ENCODE measurements at places on chromosomes 5 and 9.

DNA sequence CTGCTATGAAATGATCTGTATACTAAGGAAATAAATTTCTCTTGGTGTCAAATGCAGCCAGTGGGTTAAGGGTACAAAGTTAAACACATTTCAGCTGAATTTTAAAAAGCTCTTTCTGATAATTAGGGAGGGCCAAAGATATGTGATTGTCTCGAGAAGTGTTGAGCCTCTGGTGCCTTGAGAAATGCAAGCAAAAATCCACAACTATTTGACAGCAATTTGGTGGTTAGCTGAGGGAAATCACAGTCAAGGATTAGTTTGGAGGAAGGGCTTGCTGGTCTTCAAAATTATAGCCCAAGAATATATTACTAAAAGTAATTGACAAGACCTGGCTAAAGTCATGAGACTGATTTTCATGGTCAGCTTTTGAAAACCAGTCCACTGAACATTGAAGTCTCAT, 255.7 kb upstream of the PPP1R2B start:
- DNase-seq = no peak

DNA sequence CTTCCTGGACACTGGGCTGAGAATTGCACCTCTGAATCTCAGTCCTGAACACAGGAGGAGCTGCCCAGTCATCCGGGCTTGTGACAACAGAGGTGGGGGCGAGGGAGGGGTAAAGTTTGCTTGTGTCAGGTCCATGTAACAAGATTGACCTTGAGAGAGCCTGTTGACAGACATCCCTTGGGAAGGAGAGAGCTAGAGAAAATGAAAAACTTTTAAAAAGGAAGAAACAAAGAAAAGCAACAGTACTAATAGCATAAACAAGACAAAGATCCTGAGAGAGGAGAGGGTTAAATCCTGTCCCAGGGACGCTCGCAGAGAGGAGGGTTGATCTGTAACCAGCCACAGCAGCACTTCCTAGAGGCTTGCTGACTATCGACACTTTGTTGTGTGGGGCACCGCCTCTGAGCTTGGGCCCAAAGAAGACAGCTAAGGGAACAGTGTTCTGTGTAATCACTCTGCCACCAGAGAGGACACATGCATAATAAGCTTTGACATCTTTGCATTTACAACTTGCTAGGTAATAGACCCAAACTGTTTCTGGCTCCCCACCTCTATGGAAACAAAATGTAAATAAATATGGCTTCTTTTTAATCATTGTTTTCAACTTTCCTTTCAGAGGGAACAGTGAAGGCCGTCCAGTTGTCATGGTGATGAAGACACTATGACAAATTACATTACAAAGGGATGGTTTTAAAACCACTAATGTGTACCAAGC, 363.7 kb downstream of the CSNK1G3 start:
- no peak for DNase-seq

DNA sequence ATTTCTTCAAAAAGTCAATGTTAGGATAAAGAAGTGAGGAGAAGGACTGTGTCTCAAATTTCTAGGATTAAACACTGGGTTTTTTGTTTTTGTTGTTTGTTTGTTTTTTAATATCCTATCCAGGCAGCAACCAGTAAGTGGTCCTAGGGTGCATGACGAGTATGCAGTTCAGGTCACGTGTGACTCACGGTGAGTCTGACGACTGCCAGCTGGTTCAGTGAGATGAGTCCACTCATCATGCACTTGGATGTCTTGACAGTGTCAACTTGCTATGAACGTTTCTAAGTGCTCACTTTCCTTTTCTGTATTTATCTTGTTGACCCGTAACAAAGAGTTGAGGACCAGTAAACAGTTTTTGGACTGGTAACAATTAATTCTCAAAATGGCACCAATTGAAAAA, 32.7 kb downstream of the ATG10 start:
- no peak for DNase-seq

DNA sequence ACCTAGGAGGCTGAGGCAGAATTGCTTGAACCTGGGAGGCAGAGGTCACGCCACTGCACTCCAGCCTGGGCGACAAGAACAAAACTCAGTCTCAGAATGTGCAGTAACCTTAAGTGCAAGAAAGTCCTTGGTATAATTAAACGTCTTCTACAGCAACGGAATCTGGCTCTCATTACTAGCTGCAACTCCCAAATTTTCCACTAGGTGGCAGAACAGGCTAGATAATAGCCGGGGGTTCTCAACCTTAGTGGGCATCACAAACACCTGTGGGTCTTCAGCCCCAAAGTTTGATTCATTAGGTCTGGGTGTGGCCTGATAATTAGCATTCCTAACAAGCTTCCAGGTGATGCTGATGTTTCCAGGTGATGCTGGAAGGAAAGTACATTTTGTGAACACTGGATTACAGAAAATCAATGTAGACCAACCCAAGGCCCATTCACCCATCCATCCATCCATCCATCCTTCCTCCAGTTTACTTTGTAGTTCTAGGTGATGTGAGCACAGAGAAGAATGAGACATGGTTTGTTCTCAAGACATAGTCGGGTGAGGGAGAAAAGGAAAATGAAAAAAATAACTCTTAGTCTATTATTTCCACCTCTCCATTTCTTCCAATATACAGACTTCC, 37.3 kb downstream of the FBXW2 start:
- DNase-seq = peak; percentile 56

GRCh38 chr5:163624431-163624830, 119.0 kb downstream of the MAT2B start:
- no peak for DNase-seq

DNA sequence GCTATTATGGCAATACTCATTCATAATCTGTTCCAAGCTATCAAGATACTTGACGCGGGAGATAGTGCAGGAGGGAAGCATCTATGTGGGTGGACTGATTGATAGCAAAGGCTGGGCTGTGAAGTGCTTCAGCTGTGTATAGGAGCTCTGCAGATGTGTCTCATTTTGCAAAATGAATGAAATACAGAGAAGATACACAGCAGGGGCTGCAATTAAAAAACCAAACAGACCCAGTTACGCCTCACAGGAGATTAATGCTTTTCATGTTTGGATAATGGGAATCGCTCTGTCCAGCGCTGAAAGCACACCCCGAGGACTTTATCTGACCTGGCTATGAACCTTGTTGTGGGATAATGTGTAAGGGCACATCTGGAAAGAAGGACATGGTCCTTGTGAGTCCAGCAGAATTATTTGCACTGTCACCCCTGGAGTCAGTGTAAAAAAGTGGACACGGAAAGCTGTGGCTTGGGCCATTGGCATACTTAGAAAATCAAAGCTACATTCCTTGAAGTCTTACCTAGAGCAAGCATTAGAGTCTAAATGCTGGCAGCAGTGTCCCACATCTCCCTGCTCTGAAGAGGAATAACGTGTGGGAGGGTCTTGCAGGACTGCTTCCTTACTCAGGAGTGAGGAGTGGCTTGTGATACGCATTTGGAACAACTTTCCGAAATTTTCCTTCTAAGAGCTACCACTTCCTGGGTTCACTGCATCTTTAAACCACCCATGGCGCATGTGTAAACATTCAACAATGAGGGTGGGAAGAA, 2.6 kb downstream of the SH3RF2 start:
- no peak for DNase-seq

DNA sequence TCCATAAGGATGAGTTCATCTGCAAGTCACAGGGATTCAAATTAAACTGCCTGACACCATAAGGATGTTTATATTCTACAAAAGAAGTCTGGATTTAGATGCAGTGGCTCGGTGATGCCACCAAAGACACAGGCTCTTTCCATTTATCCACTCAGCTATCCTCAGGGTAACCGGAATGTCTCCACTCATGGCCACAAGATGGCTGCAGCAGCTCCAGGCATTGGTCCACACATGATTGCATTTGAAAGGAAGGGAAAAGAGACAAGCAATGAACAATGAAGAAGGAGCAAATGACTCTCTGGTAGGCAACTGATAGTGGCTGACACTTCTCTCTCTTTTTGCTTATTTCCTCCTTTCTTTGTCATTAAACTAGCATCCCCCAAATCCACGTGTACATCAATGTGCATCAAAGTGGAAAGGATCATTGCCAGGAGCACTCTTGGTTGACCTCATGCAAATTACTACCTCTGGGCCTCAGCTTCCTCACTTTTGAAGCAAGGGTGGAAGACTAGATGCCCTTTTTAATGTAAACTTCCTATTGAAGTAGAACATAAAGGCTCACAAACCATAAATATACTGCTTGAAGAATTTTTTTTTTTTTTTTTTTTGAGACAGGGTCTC, 7.2 kb upstream of the SNX30 start:
- DNase-seq = no peak

GRCh38 chr5:89213573-89213972, 330.6 kb upstream of the MEF2C start:
- DNase-seq = no peak

DNA sequence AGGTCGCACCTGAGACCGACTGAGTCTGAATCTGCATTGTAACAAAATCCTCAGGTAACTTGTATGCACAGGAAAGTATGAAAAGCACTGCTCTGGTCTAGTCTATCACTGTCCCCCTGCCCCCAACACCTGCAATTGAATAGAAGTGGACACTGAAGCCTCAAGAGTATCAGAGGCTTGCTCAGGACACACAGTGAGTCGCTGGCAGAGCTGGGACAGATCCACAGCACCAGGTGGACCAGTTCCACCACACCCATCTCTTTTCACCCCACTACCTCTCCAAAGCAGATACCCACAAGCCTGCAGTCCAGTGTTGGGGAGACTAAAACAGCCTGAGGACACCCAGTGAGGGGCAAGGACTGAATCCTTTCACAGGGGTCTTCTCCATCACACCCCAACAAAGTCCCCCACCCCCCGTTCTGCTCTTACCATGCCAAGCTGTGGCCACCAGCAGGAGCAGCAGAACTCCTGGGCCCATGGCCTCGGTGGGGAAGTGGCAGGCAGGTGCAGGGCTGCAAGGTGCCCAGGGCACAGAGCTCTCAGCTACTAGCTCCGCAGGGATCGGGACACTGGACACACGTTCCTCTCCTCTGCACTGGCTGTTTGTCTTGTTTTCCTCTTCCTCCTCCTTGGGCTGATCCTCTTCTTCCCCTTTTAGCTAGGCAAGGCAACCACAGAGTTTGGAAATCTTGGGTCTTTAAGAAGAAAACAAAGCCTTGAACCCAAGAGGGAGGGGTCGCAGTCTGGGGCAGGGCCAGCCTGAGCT, at the start of gene CSF1R:
CSF1R (minus strand) TSS at position 605 of the 766 bp plus-strand sequence; CDS start at position 478, 127 bp downstream.
- DNase-seq = no peak

DNA sequence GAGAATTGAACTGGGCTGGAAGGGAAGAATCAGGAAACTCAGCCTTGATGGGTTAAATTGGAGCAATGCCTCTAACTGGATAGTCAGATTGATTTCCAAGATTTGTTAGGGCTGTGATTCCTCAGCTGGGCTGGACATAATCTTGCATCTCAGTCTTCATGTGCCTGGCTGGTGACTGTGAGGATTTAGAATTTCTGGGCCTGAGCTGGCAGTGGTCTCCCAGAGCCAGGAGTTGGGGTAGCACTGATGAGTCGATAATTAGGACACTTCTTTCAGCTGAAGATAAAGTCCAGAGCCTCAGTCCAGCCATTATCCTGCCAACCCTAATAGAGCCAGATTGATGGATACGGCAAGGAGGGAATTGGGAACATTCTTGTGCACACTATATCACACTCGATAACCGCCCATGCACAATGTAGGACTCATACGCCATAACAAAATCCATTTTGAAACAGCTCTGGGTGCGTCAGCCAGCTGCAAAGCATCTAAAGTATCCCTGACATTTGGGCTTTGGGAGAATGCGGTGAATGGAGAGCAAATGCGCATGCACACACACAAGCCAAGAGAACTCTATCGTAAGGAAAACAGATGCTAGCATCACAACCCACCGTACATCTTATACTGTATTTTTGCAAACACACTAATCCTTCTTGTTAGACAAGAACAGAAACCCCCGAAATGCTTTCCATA, 405.1 kb upstream of the KLF4 start:
- DNase-seq = no peak
